MM.1S (cell line): ENCODE measurements at places on chromosomes 2 and 18.

DNA sequence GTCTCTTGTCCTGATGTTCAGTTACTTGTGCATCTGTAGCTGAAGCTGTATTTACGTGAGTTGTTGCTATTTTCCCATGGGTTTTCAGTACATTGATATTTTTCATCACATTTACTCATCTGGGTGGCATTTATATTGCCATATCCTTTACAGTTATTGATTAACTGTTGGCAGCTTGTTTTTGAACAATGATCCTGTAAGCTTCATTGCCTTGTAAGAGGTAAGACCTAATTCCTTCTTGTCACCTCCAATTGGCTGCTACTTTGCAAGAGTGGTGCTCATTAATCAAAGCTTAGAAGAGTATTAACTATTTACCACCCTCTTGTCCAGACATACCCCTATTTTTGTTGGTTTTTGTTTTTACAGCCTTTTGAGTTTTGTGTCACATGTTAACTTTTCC lies 74.8 kb downstream of the COA5 start:
- peaks cover 4% of the 10 kb centered on the region for H3K36me3 ChIP-seq

GRCh38 chr2:128591022-128591860 lies 272.6 kb upstream of the HS6ST1 start:
- H3K4me3 ChIP-seq: no peak overlapping the region
- H3K4me1 ChIP-seq: no peaks in the 10 kb centered on the region
- H3K27ac ChIP-seq: no peak overlapping the region
- no peaks in the 10 kb centered on the region for H3K27me3 ChIP-seq
- DNase-seq: no peak

- no peak overlapping the region for H3K27ac ChIP-seq
- no peak overlapping the region for H3K4me3 ChIP-seq
- H3K36me3 ChIP-seq: no peaks in the 10 kb centered on the region
- DNase-seq: peak; percentile 70
These were observed 3.2 kb downstream of the PIGN start for GRCh38 chr18:62183578-62184195.

DNA sequence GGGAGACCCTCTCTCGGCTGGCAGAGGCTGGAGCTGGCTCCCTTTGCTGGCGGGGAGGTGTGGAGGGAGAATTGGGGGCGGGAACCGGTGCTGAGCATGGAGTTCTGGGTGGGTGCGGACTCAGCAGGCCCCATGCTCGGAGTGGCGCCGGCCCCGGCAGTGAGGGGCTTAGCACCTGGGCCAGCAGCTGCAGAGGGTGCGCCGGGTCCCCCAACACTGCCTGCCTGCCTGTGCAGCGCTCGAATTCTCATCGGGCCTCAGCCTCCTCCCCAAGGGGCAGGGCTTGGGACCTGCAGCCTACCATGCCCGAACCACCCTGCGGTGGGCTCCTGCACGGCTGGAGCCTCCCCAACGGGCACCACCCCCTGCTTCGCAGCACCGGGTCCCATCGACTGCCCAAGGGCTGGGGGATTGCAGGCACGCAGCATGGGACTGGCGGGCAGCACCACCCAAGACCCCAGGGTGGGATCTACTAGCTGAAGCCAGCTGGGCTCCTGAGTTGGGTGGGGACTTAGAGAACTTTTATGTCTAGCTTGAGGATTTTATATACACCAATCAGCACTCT lies 129.8 kb downstream of the LRRC30 start:
- no peak for DNase-seq
- no peaks in the 10 kb centered on the region for H3K4me1 ChIP-seq

DNA sequence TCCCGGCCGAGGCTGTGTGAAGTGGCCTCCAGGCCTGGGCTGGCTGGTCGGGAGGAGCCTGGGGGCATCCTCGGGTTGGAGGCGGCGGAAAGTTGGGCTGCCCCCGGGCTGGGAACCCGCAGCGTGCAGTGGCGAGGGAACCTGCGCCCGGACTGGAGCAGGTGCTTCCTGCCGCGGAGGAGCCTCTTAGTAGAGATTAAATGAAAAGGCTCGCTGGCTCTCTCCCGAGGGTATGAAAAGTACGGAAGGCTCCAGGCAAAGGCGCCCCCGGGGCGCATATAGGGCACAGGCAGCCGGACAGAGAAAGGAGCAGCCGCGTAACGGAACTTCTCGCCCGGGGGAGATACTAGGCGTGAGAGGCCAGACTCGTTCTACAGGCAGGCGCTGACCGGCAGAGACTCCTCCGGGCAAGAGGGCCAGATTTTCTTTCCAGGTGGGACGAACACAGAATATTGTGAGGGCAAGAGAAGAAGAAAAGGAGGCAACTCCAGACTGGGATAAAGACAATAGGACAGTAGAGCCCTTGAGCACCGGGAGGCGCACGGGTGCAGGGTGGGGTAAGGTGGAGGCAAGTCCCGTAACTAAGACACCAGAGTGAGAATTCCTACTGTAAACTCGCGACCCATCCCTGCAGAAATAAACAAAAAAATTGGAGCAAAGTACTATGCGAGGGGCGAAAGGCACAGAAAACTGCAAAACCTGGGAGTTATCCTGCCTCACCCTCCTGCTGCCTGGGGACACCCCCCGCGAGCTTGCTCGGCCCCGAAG lies 816 bp downstream of the CDH2 start:
- H3K27me3 ChIP-seq: no peaks in the 10 kb centered on the region
- no peak overlapping the region for H3K27ac ChIP-seq
- peak overlapping the region; percentile 83 for H3K4me3 ChIP-seq
- DNase-seq: peak; percentile 31
- H3K36me3 ChIP-seq: no peaks in the 10 kb centered on the region; the same call in 1 of the 2 replicates
- H3K4me1 ChIP-seq: peaks cover 14% of the 10 kb centered on the region
